BJ (cell line): ENCODE measurements at places on chromosomes 5 and 9.

DNA sequence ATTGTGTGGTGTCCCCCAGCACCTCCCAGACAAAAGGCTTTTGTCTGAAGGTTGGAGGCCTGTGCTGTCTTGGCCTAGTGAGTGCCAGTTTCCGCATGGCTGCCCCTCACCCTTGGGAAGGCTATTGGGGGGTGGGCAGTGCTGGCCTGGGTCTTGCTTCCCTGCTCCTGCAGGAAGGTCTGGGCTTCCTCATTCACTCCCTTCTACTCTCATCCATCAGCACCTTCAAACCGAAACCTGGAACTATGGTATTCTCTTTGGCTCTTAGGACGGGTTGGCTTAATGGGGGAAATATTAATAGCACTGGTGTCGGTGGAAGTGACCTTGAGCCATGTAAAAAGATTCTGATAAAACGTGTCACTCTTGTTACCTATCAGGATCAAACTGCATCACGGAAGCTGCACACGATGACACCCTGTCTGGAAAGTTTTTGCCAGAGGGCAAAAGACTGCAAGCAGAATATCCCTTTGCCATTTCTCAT, 34.0 kb upstream of the GLRX start:
- no peak for DNase-seq

DNA sequence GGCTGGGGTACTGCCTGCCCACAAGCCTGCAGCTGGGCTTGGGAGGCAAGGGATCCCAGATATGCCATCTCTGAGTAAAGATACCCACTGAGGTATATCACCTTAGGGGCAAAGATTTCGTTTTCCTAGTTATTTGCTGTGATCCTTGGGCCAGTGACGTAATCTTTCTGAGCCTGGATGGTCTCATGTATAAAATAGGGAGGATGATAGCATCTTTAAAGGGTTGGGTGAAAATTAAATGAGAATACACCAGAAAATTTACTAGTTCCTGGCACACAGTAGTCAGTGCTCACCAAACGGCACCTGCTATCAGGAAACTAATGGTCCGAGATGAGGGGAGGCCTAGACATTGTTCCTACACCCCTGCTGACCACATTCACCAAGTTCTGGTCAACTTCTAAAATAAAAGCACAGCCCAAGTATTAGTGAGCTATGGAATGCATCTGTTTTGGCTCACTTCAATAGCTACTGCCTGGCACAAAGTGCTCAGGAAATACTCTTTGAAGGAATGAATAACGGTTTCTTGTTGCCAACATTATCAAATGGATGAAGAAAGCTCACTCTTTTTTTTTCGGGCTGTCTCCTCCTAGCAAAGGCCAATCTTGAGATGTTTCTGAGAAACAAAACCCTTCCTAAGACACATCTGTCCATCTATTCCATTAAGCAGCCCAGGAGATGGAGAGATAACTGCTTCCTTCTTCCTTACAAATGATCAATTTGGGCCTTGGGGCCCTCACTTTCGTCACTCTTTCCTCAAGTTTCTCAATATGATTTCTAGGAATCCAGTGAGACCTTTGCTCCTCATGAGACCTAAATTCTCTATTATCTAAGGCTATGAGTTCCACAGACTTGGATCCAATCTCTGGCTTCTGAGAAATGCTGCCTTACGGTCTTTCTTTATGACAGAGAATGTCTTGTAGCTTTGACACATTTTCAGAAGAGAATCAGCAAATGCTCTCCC, 98.2 kb downstream of the DPYSL3 start:
- no peak for DNase-seq

- DNase-seq: no peak
These were observed 43.0 kb downstream of the MARCHF3 start for GRCh38 chr5:126987271-126987899.

GRCh38 chr5:74589204-74590056, 51.1 kb downstream of the ENC1 start:
- DNase-seq: no peak

DNA sequence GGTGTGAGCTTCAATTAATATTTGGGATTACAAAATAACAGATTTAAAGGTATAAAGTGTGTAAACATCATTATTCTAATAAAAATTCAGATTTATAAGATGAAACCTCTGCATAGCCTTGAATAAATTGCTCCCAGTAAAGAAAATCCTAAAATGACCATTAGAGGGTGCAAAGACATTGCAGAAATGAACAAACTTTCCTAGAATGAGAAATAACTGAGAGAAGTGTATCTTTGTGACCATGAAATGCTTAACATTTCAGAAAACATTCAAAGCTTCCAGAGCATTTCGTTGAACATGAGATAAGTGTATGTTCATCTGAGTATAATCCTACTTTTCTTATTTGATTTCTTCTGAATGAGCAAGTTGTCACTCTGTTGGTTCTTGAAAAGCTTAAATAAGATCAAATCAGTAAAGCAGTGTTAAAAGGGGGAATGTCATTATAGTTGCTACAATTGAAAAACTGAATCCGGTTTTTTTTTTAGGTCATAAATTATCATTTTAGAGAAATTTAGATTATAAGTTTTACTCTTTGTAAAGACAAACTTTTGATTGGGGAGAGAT, 24.7 kb upstream of the NUDT12 start:
- DNase-seq: no peak

DNA sequence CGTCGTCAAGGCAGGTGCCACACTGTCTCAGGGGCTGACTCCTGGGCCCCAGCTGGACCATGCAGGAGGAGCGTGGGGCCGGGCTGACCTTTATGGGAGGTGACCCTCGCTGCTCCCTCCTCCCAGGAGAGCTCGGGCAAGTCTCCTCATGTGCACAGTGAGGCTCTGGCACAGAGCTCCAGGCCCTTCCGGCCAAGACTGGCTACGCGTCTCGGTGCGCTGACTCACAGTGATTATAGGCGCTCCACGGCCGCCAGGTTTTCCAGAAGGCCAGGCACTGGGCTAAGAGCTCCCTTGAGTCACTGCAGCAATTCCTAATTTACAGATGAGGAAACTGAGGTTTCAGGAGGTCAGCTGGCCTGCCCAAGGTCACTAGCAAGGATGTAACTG, 47.4 kb downstream of the VAV2 start:
- no peak for DNase-seq

GRCh38 chr5:160159991-160160792, 40.9 kb upstream of the PWWP2A start:
- no peak for DNase-seq

- DNase-seq: no peak
These were observed 86.0 kb downstream of the RXRA start for GRCh38 chr9:134412298-134412711.

- no peak for DNase-seq
These were observed 553.2 kb downstream of the DTWD2 start for GRCh38 chr5:118435131-118435530.

- DNase-seq: no peak
These were observed 45.7 kb upstream of the IPPK start for GRCh38 chr9:92715488-92716231.

DNA sequence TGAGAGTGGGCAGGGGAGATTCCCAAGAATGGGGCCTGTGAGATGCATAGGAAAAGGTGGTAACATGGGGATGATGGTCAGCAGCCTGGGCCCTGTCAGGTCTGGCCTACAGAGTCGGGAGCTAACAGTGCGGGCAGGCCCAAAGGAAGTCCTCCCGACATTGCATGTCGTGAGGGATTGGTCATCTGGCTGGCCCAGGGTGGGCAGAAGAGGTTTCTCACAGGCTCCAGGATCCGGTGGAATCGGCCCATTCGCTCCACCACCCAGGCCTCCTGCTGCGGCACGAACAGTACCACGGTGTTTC, 514 bp downstream of the STOML2 start:
- no peak for DNase-seq

DNA sequence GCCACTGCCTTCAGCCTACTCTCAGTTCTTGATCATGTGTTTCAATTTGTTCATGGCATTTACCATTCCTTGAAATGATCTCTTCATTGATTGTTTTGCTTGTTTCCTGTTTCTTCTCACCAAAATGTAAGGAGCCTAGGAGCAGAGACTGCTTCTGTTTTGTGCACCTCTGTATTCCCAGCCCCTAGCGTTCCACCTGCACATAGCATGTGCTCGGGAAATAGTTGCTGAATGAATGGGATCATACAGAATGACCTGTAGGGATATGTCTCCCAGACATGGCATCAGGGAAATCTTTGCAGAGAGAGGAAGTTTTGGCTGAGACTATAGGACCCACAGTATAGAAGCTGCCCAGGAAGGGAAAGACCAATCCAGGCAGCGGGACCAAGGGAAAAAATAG, 6.2 kb upstream of the CERCAM start:
- no peak for DNase-seq

- no peak for DNase-seq
These were observed 491.0 kb upstream of the C9orf72 start for GRCh38 chr9:28064241-28064815.

DNA sequence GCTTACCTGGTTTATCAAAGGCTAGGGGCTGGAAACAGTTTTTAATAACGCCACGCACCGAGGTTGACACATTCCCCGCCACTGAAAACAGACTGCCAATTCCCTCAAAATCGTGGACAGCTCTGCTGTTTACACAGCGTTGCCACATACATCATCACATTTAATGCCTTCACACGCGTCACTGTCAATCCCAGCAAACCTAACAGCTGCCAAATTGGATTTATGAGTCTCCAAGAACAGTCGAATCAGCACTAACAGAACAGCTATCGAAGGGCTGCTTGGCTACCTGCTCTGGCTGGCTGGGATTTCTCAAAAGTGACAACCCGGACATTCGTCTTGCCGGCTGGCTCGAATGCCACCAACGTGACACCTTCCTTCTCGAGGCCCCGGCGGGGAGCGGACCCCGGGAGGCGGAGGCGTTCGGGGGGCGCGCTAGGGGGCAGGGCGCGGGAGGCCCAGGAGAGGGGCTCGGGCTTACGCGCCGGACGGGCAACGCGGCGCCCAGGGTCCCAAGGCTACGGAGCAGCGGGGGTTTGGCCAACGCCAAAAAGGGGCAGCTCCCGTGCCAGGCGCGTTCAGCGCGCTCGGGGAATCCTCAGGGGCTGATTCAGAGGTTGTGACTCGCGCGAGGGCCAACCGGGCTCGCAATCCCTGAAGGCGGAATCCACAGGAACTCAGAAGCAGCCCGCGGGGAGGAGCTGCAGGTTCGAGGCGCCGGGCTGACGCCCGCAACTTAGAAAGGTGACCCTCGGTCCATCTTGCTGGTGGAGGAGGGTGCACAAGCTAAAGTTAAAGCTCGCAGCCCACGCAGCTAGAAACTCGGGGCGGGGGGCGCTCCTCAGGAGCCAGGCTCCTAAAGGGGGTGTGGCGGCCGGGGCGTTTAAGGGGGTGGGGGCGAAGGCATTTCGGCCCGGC, 1.2 kb downstream of the CDC14B start:
- DNase-seq: no peak

DNA sequence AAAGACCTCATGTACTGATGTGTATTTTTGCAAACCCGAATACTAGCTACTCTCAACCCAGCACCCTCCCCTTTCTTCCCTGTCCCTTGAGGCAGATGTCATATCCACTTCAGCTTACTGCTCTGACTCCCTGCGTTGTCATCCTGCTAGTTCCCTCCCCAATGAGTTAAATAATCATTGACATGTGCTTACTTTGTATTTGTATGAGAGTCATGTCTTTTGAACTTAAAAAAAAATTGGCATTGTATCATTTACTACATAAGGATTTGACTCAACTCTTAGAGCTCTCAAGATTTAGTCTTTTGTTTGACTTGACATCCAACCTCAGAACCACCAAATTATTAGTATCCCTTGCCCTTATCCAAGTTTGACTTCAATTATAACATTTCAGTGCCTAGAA, 219.7 kb upstream of the TUT7 start:
- DNase-seq: no peak

- peak; percentile 57 for DNase-seq
These were observed 41.9 kb downstream of the TNFAIP8 start for GRCh38 chr5:119397518-119398380.

DNA sequence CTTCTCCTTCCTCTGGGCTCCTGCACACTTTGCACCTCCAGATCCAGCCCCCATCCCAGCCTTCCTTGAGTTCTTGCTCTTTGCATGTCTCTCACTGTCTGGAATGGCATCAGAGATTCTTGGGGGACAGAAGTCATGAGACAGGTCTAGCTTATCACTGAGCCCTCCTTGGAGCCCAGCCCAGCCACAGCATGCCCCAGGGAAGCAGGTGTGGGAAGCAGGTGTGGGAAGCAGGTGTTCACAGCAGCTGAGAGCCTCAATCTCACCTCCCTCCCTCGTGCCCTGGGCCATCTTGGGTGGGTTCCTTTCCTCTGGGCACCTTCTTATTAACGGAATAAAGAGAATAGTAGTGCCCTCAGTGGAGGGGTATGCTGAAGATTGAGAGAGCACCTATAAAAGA, 27.2 kb downstream of the SLC6A7 start:
- DNase-seq: no peak

- DNase-seq: no peak
These were observed 13.1 kb upstream of the STXBP1 start for GRCh38 chr9:127598839-127599549.

DNA sequence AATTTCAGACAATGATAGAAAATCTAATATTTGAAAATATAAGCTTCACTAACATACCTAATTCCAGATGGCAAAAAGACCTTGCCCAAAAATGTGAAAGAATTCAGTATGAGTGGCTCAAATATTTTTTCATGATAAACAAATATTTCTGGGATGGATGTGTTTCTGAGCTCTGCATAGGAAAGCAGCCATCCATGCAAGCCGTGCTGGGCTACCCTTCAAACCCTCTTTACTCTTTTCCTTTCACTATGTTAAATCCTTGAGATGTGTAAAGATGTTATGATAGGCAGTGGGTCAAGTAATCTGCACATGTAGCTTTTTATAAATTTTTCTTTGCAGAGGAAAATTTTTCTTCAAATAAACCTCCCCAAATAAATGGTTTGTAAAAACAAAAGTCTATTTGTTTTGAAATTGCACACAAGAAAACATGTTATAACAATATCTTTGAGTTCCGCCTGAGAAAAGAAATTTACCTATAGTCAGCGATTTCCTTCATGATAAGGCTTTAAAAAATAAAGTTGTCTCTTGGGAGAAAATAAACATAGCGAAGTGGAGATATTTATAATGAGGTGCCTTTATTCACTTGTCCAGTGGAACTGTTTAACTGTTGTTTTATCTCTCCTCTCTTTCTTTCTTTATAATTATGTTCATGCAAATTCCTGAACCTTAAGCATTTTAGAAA, 154.3 kb upstream of the PITX1 start:
- DNase-seq: no peak

DNA sequence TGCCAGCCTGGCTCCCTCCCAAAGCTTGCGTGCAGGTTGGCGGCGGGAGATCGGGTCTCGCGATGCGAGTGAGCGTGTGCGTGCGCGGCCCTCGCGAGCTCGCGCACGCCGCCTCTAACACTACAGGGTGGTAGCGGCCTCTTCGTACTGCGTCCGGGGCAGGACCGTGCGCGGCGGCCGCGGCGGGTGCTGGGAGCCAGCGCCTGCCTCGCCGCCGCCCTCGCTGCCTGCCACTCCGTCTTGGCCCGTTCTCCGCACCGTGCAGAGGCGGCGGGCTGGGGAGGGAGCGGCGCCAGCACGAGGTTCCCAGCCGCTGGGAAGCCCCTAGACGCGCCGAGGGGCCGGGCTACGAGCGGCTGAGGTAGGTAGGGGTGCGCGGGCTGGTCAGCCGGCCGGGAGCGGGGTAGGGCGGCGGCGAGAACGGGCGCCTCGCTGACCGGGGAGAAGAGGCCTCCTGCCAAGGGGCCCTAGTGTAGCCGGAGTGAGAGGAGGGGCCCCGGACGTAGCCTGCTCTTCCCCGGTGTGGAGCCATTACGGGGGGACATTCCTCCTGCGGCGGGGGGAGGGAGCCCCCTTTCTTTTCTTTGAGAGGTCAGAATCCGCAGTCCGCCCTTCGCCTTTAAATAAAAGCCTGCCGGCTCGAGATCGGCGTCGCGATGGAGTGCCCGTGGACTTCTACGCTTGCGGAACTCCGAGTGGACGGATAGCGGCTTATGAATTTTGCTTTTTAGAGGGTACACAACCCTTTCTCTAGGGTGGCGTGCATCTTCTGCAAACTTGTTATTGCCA, at the start of gene C5orf24:
Gene C5orf24 (plus strand): TSS at position 117 of the 789 bp plus-strand sequence. CDS start 8,933 bp downstream, outside the sequence.
- no peak for DNase-seq
